Psoas muscle (tissue), 8 donors: ENCODE measurements at places on chromosomes 1 and 21.

DNA sequence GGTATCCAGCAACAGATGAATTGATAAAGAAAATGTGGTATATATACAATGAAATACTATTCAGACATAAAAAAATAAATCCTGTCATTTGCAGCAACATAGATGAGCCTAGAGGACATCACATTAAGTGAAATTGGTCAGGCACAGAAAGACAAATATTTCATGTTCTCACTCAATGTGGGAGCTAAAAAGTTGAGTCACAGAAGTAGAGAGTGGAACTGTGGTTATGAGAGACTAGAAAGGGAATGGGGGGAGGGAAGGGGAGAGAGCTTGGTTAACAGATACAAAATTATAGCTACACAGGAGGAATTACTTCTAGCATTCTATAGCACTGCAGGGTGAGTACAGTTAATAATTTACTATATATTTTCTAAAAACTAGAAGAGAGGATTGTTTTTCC is 37.1 kb upstream of the SERPINC1 start:
- no peak for DNase-seq

DNA sequence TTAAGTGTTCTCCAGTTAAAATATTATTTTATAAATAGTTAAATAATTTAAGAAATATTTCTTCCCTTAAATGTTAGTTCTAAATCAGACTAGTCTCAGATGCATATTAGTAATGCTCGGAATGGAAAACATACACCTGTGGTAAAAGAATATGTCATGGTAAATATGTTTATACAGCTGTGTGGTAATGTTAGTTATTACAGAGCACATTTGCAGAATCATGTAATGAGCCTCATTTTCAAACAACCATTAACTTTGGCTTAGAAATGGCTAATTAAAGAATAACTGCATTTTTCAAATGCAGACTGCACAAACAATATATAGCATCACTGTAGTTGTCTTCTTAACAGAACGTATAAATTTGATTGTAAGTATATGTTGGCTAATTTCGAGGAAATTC is 90.3 kb downstream of the DISP1 start:
- DNase-seq, result no peak

DNA sequence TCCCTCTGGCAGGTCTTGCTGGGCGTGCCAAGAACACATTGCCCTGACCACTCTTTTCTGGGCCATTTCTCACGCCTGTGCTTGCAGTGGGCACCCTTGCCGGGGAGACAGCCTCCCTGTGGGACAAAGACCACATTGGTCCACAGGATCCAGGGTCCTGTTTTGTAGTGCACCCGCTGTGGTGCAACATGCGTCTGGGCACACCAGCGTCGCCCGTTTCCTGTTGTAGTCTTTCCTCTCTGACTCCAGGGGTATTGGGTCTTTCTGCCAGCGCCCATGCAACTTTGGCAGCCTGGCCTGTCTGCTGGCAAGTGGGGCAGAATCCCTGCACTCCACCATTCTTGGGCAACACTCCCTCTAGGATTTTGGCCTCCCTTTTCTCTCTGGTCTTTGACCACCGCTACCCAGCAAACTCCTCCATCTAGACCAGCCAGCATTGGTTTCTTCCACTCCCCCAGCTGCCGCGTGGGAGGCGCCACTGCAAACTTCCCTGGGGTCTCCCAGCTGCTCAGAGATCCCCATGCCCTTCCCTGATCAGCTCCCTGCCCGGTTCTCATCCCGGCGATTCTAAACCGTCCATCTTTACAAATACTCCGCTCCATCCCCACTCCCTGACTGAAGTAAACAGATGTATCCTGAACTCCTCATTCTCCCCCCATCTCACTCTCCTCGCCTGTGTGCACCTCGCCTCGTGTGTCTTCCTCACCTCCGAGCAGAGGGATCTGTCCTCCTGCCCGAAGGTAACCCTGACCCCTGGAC is 1.2 kb upstream of the TPRG1L start:
- DNase-seq, result no peak

- no peak for DNase-seq
Measured at GRCh38 chr1:163128282-163128681, 59.1 kb downstream of the RGS4 start.

DNA sequence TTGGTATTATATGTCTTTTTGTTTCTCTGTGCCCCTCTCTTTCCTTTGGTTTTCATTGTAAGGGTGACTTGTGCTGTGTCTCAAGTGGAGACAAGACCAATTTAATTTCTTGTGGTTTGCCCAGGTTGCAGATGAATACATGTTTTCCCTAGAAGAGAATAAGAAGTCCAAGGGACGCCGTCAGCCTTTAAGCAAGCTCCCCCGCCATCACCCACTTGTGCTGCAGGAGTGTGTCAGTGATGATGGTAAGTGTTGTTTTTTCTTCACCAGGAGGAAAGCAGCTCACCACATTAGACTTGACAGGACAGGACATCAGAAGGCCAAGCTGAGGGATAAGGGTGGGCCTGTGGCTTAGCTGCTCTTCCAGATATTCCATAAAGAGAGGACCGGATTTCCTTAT is 23.8 kb upstream of the ST3GAL3 start:
- no peak for DNase-seq
